ENCODE measurements at places on chromosomes 7 and 10.
A peak's percentile ranks its signal among the peaks of the same experiment; 100 is the strongest.

DNA sequence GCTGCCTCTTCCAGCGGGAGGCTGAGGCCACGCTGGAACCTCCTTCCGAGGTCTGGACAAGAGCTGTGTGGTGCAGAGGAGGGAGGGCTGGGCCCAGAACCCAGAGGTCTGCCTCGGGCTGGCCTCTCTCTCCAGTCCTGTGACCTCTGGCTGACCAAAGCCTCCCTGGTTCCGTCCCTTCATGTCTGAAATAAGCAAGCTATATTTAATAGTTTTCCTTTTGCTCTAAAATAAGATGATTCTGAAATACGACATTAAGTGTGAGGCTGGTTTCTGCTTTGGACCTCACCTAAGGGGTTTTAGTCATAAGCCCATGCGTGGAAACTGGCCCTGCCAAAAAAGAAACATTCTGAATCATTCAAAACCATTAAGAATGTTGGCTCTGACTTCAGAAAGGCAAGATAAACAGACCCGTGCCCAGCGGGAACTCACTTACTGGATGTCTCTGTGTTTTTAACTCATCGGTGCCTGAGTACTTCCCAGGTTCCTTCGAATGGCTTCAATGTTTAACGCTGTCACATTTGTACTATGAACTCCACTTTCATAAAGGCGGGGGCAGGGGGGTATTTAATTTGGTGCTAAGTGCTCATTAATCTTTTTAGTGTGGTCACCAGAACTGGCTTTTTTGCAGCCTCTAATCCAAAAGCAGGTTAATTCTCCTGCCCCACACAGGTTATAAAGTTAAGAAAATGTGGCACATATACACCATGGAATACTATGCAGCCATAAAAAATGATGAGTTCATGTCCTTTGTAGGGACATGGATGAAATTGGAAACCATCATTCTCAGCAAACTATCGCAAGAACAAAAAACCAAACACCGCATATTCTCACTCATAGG lies 157.5 kb upstream of the KLF14 start:
- peak overlapping the region; percentile 0 for H3K4me3 ChIP-seq
- peaks cover 53% of the 10 kb centered on the region for H3K36me3 ChIP-seq
- DNase-seq: peak; percentile 96

GRCh38 chr10:14860791-14861190 lies 17.9 kb upstream of the SUV39H2 start:
- no peak overlapping the region for H3K4me3 ChIP-seq
- H3K27ac ChIP-seq: no peak overlapping the region
- H3K27me3 ChIP-seq: no peaks in the 10 kb centered on the region
- peaks cover 6% of the 10 kb centered on the region for H3K36me3 ChIP-seq

- no peaks in the 10 kb centered on the region for H3K27me3 ChIP-seq
- H3K36me3 ChIP-seq: no peaks in the 10 kb centered on the region
- H3K4me1 ChIP-seq: peaks cover 19% of the 10 kb centered on the region
- no peak overlapping the region for H3K4me3 ChIP-seq
- no peak overlapping the region for H3K27ac ChIP-seq
These were observed 168.0 kb upstream of the PRKCQ start for GRCh38 chr10:6748029-6748428.

GRCh38 chr10:129772468-129773358 lies 191.4 kb downstream of the EBF3 start:
- H3K36me3 ChIP-seq: no peaks in the 10 kb centered on the region
- no peak overlapping the region for H3K4me3 ChIP-seq
- H3K27ac ChIP-seq: no peak overlapping the region
- H3K27me3 ChIP-seq: no peaks in the 10 kb centered on the region
- DNase-seq: no peak

DNA sequence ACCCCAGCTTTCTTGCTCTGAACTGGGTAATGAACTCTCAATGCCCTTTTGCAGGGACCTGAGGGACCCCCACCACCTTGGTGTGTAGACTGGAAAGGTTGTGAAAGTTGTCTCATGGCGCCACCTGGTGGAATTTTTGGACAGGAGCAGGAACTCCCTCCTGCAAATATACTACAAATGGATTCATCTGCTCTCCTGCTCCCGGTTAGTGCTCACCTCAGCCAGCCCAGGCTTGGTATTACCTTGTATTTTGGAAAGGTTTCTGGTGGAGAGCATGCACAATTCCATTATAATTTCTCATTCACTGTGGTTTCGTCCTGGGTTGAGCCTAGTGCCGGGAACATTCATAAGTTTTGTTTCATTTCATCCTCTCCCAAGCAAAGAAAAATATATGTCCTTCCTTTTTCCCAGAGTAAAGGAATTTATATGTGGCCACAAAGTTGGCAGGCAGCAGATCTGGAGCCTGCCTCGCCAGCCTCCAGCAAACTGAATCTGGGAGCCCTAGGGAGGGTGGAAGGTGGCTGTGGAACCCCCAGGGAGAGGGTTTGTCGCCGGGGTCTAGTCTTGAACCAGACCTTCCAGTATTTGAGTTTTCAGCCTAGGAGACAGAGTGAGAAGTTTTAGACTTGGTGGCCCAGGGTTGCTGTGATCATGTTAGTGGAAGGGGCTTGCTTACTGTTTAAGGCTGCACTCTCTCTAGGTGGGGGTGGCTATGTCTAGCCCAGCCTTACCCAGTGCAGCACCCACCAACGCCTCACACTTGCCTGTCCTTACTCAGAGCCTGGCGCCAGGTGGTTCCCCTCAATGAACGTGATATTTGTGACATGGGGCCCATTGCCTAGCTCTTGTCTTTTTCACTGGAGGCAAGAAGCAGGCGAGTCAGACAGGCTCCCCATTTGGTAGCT lies 9.5 kb downstream of the FAM241B start:
- no peaks in the 10 kb centered on the region for H3K36me3 ChIP-seq
- no peak overlapping the region for H3K27ac ChIP-seq
- H3K27me3 ChIP-seq: peaks cover 72% of the 10 kb centered on the region
- DNase-seq: peak; percentile 56

- peak; percentile 46 for DNase-seq
- no peaks in the 10 kb centered on the region for H3K36me3 ChIP-seq
- H3K4me1 ChIP-seq: peaks cover 4% of the 10 kb centered on the region
- H3K27ac ChIP-seq: no peak overlapping the region
- no peak overlapping the region for H3K4me3 ChIP-seq
- no peaks in the 10 kb centered on the region for H3K27me3 ChIP-seq
These were observed 75.5 kb upstream of the CAPZA2 start for GRCh38 chr7:116786791-116787443.

- no peak overlapping the region for H3K4me3 ChIP-seq
- H3K4me1 ChIP-seq: peaks cover 13% of the 10 kb centered on the region
- peak overlapping the region; percentile 68 for H3K27ac ChIP-seq
These were observed 307.9 kb upstream of the AOAH start for GRCh38 chr7:37032258-37032601.

DNA sequence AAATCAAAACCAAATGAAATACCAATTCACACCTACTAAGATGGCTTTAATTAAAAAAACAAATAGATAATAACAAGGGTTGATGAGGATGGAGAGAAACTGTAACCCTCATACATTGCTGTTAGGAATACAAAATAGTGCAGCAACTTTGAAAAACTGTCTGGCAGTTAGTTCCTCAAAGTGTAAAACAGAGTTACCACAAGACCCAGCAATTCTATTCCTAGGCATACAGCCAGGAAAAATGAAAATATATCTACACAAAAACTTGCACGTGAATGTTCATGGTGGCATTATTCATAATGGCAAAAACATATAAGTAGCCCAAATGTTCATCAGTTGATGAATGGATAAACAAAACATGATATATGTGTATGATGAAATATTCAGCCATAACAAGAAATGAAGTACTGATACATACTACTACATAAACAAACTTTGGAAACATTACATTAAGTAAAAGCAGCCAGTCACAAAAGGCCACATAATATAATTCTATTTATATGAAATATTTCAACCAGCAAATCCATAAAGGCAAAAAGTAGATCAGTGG lies 83.5 kb downstream of the BRAF start:
- peaks cover 4% of the 10 kb centered on the region for H3K36me3 ChIP-seq
- no peaks in the 10 kb centered on the region for H3K27me3 ChIP-seq
- H3K4me3 ChIP-seq: no peak overlapping the region
- no peak overlapping the region for H3K27ac ChIP-seq
- peak; percentile 6 for DNase-seq

- H3K27ac ChIP-seq: peak overlapping the region; percentile 66
- peaks cover 4% of the 10 kb centered on the region for H3K36me3 ChIP-seq
- H3K4me1 ChIP-seq: peaks cover 4% of the 10 kb centered on the region
- H3K4me3 ChIP-seq: peak overlapping the region; percentile 91
- peak; percentile 4 for DNase-seq
- H3K27me3 ChIP-seq: no peaks in the 10 kb centered on the region
These were observed 471 bp downstream of the MGMT start for GRCh38 chr10:129467359-129468064.

- H3K27me3 ChIP-seq: no peaks in the 10 kb centered on the region
- H3K36me3 ChIP-seq: no peaks in the 10 kb centered on the region
- no peak overlapping the region for H3K4me3 ChIP-seq
- H3K27ac ChIP-seq: no peak overlapping the region
These were observed 75.3 kb downstream of the MKI67 start for GRCh38 chr10:128050936-128051335.

DNA sequence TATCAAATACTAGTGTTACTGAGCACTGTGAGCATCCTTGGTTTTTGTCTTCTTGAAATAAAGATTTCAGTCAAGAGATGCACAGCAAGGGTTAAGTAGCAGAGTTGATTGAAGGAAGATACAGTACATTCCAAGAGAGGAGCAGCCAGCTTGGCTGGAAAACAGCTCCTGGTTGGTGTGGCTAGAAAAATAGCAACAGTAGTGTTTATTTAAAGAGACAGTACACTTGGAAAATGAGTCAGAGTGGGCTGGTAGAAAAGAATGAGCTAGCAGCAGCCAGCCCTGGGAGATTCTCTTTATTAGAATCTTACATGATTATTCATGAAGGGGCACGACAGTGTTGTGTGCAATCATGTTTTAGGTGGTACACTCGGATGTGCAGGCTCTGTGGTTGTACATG lies 1016.4 kb upstream of the SORCS1 start:
- H3K27ac ChIP-seq: no peak overlapping the region
- no peaks in the 10 kb centered on the region for H3K36me3 ChIP-seq

GRCh38 chr7:4650433-4651047 lies 31.6 kb upstream of the FOXK1 start:
- peak; percentile 23 for DNase-seq
- H3K27me3 ChIP-seq: no peaks in the 10 kb centered on the region
- peaks cover 7% of the 10 kb centered on the region for H3K4me1 ChIP-seq
- H3K27ac ChIP-seq: peak overlapping the region; percentile 4
- H3K4me3 ChIP-seq: no peak overlapping the region

DNA sequence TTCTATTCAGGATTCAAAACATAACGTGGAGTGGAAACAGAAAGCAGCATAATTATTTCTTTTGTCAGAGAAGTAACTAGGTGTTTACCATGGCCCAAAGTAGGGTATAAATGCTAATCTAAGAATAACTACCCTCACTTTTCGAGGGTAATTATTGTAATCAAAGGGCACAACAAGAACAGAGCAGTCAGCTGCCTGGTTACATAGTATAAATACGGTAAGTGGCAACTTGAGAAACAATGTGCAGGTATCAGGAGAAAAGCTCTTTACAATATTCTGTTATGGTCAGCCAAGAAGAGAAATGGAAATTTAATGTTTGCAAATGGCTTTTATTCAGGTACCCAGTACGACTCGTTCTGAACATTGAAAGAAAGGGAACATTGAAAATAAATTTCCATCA lies 242.0 kb upstream of the NPY start:
- H3K4me1 ChIP-seq: no peaks in the 10 kb centered on the region
- DNase-seq: no peak
- no peak overlapping the region for H3K4me3 ChIP-seq
- H3K27me3 ChIP-seq: no peaks in the 10 kb centered on the region

DNA sequence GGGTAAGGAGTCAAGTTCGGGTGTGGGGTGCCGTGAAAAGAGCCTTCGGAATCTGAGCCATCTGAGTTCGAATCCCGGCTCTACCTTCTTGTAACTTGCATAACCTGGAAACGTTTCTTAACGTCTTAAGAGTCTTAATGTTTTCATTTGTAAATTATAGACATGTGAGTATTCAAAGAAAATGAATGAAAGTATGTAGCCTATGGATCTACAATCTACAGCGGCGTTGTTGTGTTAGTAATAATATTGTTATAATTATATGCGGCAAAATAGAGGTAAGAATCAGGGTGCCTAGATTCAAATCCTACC lies 559 bp downstream of the VTI1A start:
- peak overlapping the region; percentile 90 for H3K27ac ChIP-seq
- H3K4me1 ChIP-seq: no peaks in the 10 kb centered on the region
- H3K4me3 ChIP-seq: peak overlapping the region; percentile 95
- no peak for DNase-seq
- no peaks in the 10 kb centered on the region for H3K27me3 ChIP-seq
- no peaks in the 10 kb centered on the region for H3K36me3 ChIP-seq

- no peak for DNase-seq
- no peaks in the 10 kb centered on the region for H3K27me3 ChIP-seq
- H3K4me3 ChIP-seq: no peak overlapping the region
- no peak overlapping the region for H3K27ac ChIP-seq
- no peaks in the 10 kb centered on the region for H3K4me1 ChIP-seq
- H3K36me3 ChIP-seq: no peaks in the 10 kb centered on the region
These were observed 216.8 kb downstream of the TCERG1L start for GRCh38 chr10:131094527-131095312.

DNA sequence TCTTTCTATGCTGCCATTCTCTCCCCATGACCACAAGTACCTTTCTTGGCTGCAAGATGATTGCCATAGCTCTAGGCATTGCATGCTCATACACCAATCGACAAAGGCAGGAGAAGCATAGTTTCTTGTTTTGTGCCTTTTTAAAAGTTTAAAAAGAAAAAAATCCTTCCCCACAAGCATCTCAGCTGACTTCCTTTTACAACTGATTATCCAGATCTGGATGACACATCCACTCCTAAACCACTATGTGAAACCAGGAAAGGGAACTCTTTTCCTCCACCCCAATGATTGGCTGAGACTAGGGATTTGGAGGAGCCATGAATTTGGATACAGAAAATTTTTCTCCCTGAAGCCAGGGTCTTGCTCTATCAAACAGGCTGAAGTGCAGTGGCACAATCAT lies 14.5 kb upstream of the LRRC4 start:
- H3K36me3 ChIP-seq: peaks cover 9% of the 10 kb centered on the region
- no peak overlapping the region for H3K27ac ChIP-seq
- no peaks in the 10 kb centered on the region for H3K27me3 ChIP-seq

DNA sequence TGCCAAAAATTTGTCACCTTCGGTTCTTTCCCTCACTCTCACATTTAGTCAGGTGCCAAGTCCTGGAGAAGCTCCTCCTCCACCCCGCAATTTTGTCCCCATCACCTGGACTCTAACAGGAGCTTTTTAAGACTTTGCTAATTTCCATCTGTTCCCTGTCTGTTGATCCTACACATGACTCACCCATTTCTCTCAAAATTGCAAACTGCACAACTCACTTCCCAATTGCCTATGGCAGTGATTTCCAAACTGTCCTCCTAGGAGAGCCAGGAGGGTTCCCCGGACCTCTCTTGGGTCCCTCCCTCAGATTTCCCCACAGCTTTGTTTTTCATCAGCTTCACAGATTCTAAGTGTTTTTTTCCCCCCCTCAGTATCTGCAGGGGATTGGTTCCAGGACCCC lies 120.3 kb downstream of the WNT2 start:
- no peaks in the 10 kb centered on the region for H3K36me3 ChIP-seq
- no peak overlapping the region for H3K27ac ChIP-seq
- H3K4me1 ChIP-seq: peaks cover 7% of the 10 kb centered on the region
- no peaks in the 10 kb centered on the region for H3K27me3 ChIP-seq
- no peak overlapping the region for H3K4me3 ChIP-seq
- DNase-seq: peak; percentile 62

GRCh38 chr10:132319853-132320653 lies 11.9 kb upstream of the LRRC27 start:
- peak; percentile 92 for DNase-seq
- H3K4me1 ChIP-seq: peaks cover 15% of the 10 kb centered on the region
- no peaks in the 10 kb centered on the region for H3K27me3 ChIP-seq
- H3K27ac ChIP-seq: peak overlapping the region; percentile 87
- peaks cover 4% of the 10 kb centered on the region for H3K36me3 ChIP-seq
